Aorta (tissue), 5 donors: ENCODE measurements at places on chromosomes 12 and 14. TPM values are rescaled to one million over a fixed set of nuclear protein-coding genes. Genes with fewer than 3 reads are reported as not detected.

Gene C12orf50
- total RNA-seq, result 0.48 TPM

DNA sequence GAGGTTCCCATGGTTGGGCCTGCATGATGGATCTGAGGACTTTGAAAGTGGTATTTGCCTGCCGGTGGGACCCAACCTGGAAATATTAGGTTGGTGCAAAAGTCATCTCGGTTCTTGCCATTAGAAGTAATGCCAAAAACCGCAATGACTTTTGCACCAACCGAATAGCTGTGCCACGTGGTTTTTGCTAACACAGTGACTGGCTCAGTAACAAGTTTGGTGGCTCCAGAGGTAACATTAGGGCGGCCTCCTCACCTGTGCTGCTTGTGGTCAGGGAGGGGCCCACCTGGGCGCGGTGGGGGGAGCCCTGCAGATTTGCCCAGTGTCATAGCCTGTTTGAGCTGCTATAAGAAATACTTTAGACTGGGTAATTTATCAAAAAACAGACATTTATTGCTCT lies 1.8 kb downstream of the BDKRB2 start:
- no peaks in the 10 kb centered on the region for H3K36me3 ChIP-seq
- no peak for DNase-seq
- no peaks in the 10 kb centered on the region for H3K27me3 ChIP-seq
- H3K27ac ChIP-seq, result no peak overlapping the region

GRCh38 chr12:63084501-63084900 lies 66.5 kb downstream of the AVPR1A start:
- H3K27ac ChIP-seq, result no peak overlapping the region
- H3K4me3 ChIP-seq, result no peak overlapping the region
- H3K4me1 ChIP-seq, result no peaks in the 10 kb centered on the region
- H3K27me3 ChIP-seq, result no peaks in the 10 kb centered on the region
- no peak for DNase-seq

Gene EFCAB11
- 7.5 TPM for total RNA-seq

Gene CLEC2B
- 10.5 TPM for total RNA-seq

GRCh38 chr14:29926228-29926627 lies 1.4 kb downstream of the PRKD1 start:
- no peaks in the 10 kb centered on the region for H3K36me3 ChIP-seq
- peak overlapping the region; percentile 99 for H3K4me3 ChIP-seq
- no peak for DNase-seq
- H3K4me1 ChIP-seq, result peaks cover 6% of the 10 kb centered on the region

Gene RPS6KL1
- 12.6 TPM for total RNA-seq

Gene MUCL1
- not detected for total RNA-seq

- no peaks in the 10 kb centered on the region for H3K27me3 ChIP-seq
- DNase-seq, result no peak
- H3K36me3 ChIP-seq, result peaks cover 12% of the 10 kb centered on the region
- H3K27ac ChIP-seq, result no peak overlapping the region
- H3K4me3 ChIP-seq, result no peak overlapping the region
Measured at GRCh38 chr14:20476776-20477175, 7.6 kb downstream of the PNP start.
